Ascending aorta (tissue), 2 donors: ENCODE measurements at places on chromosomes 5 and 9.

DNA sequence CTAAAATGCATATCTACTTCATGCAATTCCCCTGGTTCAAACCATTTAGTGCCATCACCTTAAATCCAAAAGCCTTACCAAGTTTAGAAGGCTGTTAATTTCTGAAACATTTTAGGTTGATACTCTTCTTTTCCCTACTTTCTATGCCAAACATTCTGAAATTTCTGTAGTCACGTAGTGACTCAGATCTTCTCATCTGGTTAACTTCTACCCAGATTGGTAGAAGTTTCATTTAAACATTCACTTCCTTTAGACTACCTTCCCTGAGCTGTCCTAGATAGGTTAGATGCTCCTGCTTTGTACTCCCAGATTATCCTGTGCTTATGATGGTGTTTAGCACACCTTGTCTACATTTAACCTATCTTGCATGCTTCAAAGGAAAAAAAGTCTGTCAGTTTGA lies 9.9 kb downstream of the RAD50 start:
- no peak for DNase-seq

DNA sequence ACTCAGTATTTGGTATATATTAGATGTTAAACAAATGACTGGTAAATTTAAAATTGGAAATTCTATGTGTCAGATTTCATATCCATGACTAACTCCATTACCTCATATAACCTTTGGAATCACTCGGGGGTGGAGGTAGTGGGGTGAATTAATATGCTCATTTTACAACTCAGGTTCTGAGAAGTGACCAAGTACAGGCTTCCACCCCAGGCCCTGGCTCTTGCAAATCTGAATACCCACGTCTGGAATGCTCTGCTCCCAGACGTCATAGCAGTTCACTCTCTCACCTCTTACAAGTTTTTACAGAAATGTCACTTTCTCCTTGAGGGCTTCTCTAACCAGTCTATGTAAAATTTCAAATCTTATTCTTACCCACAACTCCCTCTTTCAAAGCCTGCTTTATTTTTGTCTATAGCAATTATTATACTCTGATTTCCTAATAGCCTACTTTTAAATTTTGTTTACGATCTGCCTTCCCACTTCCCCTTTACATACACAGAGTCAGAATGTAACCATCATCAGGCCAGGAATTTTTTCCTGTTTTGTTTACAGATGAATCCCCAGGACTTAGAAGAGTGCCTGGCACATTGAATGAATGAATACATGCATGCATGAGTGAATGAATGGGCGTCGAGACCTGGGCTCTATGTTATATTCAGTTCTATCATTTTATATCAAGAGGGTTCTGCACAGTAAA lies 134.1 kb upstream of the IFNE start:
- no peak for DNase-seq

DNA sequence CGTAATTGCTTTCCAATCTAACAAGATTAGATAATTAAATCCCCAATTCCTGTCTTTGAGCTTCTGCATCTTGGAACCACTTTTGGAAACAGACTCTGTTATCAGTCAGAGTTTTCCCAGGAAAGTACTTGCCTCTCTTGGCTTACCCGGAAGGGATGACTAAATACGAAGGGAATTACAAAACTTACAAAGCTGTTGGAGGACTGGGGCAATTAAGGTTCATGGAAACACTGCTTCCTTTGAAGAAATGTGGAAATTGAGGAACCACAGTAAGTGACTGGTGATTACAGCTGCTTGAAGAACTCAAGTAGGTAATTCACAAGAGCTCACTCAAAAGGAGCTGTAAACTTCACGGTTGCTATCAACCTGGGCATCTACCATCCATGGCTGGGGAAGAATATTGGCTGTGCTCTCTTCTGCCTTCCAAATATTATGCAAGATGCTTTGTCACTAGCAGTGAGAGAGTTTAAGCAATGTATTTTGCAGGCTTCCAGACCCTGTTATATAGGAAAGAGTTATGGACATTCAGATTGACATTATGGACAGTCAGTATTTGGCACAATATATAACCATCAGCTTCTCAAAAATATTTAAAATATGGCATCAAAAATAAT lies 104.6 kb upstream of the MAN2A1 start:
- DNase-seq, result no peak

DNA sequence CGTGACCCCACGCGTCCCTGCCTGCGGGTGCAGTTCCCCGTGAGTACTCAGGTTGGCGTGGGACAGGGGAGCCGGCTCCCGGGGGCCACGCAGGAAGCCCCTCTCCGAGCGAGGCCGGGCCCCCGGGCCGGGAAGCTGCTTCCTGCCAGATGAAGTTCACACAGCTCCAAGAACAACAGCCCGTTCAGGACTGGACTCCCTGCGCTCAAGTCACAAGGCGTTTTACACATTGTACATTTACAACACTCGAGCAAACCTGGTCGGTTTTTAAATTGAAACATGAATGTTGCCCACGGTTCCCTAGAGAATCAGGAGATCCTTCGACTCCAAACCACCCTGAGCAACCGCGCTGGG lies 22.4 kb downstream of the SLC9A3 start:
- DNase-seq, result no peak

DNA sequence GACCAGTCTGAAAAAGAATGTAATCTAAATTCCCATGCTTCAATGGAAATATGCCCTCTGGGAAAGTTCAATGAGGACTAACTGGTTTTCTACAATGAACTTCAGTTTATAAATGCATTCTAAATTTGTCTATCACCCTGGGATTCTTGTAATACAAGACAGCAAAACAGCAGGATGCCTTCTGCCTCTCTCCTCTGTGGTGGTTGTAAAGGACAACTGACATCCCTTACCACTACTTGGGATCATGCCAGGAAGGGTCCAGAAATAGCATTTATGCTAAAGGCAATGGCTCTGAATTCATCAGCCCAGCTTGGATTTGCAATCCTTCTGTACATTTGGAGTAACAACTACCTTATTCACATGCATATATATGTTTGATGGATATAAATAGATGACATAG lies 97.3 kb upstream of the ADAMTS16 start:
- DNase-seq, result no peak
